AG09319 (cell line): ENCODE measurements at places on chromosomes 1 and 21.

DNA sequence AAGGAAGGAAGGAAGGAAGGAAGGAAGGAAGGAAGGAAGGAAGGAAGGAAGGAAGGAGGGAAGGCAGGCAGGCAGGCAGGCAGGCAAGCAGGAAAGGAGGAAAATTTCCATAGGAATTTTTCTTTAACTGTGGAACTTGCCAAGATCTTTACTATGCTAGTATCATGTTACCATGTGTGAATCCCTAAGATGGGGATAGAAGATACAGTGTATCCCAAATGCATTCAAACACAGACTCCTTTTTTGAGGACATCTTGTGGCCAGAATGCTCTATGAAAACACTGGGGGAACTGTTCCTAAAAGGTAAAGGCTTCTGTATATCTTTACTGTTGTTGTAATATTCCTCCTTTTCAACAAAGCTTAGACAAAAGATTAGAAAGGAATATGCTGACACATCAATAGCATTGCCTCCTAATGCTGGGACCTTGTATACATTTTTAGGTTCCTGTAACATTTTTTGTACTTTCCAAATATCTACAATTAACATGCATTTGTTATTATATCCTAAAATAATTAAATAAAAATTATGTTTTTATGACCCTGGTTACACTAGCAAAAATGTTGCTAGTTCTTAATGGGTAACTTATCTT lies 20.6 kb downstream of the CCDC190 start:
- DNase-seq = no peak

GRCh38 chr1:38848071-38848470 lies 11.5 kb downstream of the RRAGC start:
- DNase-seq = no peak

DNA sequence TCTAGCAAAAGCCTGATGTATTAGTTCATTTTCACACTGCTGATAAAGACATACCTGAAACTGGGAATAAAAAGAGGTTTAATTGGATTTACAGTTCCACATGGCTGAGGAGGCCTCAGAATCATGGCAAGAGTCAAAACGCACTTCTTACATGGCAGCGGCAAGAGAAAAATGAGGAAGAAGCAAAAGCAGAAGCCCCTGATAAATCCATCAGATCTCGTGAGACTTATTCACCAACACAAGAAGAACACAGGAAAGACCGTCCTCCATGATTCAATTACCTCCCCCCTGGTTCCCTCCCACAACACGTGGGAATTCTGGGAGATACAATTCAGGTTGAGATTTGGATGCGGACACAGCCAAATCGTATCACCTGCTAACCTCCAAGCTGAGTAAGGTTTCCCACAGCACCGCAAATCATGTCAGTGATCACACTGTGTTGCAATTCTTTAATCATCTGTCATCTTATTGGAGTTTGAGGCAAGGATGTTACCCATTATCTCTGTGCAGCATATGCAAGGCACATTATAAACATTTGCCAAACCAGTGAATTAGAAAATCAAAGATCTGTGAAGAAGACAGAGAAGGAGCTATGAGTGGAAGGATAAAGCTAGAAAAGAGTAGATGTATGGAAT lies 128.5 kb downstream of the ZNF281 start:
- no peak for DNase-seq

DNA sequence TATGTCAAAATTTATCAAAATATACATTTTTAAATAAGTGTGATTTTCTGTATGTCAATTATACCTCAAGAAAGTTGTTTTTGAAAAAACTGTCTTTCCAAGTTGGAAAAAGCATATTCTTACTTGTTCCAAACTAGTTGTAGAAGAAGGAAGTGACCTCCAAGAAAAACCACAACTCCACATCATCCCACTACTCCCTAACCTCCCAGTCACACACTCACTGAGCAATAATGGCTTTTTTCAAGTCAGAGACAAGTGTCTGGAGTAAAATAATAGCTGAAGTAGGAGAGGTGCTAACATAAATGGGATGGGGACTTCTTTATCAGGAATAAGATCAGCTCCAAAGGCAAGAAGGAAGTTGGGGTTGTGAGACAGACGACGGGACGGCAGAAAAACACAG lies 13.4 kb downstream of the EPRS1 start:
- DNase-seq = no peak

DNA sequence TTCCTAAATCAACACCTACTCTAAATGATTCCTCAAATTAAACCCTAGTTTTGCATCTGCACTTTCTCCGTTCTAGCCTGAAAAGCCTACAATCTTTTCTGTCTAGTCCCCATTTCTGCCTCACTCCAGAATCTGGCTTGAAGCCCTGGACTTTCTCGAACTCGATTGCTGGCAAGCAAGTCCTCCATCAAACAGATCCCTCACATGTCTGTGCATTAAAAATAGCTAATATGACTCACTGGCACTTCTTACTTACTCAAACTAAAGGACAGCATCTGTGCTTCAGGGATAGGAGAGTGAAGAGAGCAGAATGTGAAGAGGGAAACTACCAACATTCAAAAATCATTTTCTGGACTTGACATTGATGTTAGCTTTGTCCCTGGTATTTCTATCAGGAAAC lies 51.8 kb upstream of the CXADR start:
- DNase-seq = no peak

DNA sequence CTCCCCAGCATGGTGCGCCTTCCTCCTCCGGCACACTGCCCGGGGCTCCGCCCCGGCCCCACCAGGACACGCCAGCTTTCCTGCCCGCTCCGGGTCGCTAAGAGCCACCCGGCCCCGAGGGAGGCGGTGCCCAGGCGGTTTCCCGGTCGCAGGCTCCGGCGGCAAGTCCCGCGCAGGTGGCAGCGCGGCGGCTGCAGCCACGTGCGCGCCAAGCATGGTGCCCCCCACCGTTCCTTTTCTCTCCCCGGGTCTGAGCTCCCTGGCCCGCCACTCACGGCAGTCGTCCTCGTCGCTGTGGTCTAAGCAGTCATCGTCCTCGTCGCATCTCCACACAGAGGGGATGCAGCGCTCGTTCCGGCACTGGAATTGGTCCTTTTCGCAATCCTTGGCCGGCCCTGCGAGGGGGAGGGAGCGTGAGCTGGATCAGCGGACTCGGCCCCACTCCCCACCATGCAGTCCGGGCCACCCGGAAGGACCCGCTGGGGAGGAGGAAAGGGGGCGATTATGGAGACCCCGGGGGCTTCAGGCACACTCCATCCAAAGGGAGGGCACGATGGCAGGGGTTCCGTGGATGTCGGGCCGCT lies 1.2 kb downstream of the LRP8 start:
- no peak for DNase-seq

- DNase-seq = no peak
Measured at GRCh38 chr1:242447689-242448088, 76.8 kb downstream of the PLD5 start.

DNA sequence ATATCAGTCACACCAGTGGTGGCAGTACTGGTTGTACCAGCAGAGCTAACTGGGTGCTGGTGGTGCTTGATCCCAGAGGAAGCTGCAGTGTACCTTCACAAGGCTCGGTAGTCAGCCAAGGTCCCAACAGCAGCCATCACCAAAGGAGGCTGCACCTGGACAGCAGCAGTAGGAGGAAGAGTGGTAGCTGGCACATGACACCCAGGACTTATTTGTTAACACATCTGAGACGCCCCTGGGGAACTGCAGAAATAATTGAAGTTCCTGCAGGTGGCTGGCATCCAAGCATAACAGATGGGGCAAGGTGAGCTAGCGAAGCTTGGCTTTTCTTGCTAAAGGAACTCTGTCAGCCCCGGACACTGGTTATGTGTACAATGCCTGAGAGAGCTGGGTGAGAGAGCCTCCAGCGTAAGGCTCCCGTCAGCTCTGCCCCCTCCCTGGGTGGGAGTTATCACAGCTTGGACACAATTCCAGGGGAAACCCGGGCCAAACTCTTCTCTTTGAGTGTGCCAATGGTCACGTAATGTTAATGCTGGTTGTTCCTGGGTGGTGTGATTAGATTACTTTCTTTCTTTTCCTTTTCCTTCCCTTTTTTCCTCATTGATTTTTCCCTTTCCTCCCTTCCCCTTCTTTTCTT lies 29.1 kb upstream of the PARP1 start:
- DNase-seq = no peak

DNA sequence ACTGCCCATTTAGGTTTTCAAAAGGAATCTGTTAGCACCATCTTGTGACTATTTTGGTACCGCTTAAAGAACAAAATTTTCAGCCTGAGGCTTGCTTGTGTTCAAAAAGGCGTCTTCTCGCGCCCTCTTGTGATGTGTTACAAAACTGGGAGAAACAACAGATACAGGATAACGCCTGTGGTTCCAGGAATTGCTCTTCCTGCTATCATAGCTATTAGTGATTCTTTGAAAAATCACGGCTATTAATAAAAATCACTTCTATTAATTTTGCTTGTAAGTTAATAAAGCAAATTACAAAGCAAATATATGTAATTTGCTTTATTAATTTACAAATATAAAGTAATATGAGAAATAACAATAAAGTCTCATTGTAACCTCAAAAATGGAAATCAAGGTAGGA lies 82.2 kb upstream of the ABCD3 start:
- peak; percentile 88 for DNase-seq

GRCh38 chr1:195195423-195196057 lies 1412.7 kb downstream of the KCNT2 start:
- no peak for DNase-seq
